ENCODE measurements at places on chromosomes 6 and 20. TPM values are rescaled to one million over a fixed set of nuclear protein-coding genes. Genes with fewer than 3 reads are reported as not detected.

- no peaks in the 10 kb centered on the region for H3K4me1 ChIP-seq
- H3K4me3 ChIP-seq: no peak overlapping the region
- no peak overlapping the region for H3K27ac ChIP-seq
- H3K36me3 ChIP-seq: no peaks in the 10 kb centered on the region
- no peak for DNase-seq
Observed at GRCh38 chr20:61904456-61904855, 161.2 kb downstream of the TAF4 start.

- H3K27me3 ChIP-seq: peaks cover 25% of the 10 kb centered on the region
- H3K27ac ChIP-seq: no peak overlapping the region
- no peaks in the 10 kb centered on the region for H3K4me1 ChIP-seq
- H3K36me3 ChIP-seq: no peaks in the 10 kb centered on the region
Observed at GRCh38 chr6:8137529-8137939, 35.2 kb upstream of the EEF1E1 start.

The FNDC11 gene
- total RNA-seq: 1.3 TPM

DNA sequence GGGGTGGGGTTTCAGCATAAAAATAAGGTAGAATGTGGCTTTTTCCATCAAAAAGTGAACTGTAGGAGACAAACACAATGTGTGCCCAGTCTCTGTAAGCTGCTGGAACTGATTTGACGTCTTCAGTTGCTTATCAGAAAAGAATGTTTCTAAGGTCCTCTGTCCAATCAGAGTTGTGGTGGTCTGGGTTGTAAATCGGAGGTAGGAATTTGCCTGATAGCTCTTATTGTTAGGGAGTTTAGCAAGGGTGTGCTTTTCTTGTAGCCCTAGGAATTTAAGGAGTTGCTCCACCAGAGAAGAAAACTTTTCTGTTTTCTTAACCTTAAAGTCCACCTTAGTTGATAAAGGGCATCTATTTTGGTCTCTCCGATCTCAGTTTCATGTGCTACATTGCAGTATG, 10.4 kb upstream of the SSTR4 start:
- no peak overlapping the region for H3K4me3 ChIP-seq
- no peak overlapping the region for H3K27ac ChIP-seq
- H3K36me3 ChIP-seq: no peaks in the 10 kb centered on the region
- H3K4me1 ChIP-seq: no peaks in the 10 kb centered on the region

DNA sequence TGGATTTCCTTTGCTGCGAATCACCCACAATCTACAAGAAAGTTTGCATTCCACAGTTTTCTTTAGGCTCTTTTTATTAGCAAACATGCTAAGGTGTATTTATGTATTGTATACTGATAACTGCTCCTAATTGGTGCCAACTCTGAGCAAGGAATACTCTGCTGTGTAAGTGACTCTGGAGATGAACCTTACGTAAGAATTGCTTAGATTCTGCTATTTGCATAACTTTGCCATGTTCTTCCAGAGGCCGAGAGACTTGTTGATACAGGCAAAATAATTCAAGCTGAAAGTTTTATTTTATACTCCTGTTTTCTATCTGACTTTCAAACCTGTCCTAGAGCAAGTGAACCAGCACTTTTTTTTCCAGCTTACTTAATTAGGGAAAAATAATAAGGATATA, 461.3 kb downstream of the GJA1 start:
- no peak for DNase-seq
- H3K36me3 ChIP-seq: no peaks in the 10 kb centered on the region
- no peaks in the 10 kb centered on the region for H3K27me3 ChIP-seq
- no peaks in the 10 kb centered on the region for H3K4me1 ChIP-seq
- H3K27ac ChIP-seq: no peak overlapping the region
- no peak overlapping the region for H3K4me3 ChIP-seq

The SLC17A9 gene
- total RNA-seq: 47.6 TPM

- H3K27ac ChIP-seq: no peak overlapping the region
- H3K36me3 ChIP-seq: no peaks in the 10 kb centered on the region
- DNase-seq: no peak
- no peak overlapping the region for H3K4me3 ChIP-seq
Observed at GRCh38 chr20:51987812-51988211, 185.5 kb upstream of the SALL4 start.

GRCh38 chr20:58131551-58132142, 96.8 kb downstream of the ANKRD60 start:
- no peak overlapping the region for H3K27ac ChIP-seq
- no peak for DNase-seq
- no peaks in the 10 kb centered on the region for H3K36me3 ChIP-seq
- H3K4me3 ChIP-seq: no peak overlapping the region
- peaks cover 49% of the 10 kb centered on the region for H3K27me3 ChIP-seq

The HLA-E gene
- total RNA-seq: 740 TPM

DNA sequence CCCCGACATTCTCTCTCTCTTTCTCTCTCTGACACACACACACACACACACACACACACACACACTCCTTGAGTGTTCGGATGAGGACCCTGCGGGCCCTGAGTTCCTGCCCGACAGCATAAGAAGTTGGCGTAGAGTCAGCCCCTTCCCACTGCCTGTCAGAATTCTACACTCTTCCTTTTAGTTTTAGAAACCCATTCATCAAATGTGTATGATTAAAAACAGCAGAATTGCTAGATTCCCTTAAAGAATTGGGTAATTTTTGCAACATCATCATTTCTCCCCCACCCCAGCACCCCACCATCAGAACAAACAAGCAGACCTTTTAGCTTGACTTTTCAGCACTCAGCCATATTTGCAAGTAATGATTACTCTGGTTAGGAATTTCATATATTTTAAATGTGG, 322.8 kb downstream of the FARS2 start:
- H3K4me1 ChIP-seq: peaks cover 17% of the 10 kb centered on the region
- DNase-seq: no peak
- H3K36me3 ChIP-seq: peaks cover 6% of the 10 kb centered on the region

DNA sequence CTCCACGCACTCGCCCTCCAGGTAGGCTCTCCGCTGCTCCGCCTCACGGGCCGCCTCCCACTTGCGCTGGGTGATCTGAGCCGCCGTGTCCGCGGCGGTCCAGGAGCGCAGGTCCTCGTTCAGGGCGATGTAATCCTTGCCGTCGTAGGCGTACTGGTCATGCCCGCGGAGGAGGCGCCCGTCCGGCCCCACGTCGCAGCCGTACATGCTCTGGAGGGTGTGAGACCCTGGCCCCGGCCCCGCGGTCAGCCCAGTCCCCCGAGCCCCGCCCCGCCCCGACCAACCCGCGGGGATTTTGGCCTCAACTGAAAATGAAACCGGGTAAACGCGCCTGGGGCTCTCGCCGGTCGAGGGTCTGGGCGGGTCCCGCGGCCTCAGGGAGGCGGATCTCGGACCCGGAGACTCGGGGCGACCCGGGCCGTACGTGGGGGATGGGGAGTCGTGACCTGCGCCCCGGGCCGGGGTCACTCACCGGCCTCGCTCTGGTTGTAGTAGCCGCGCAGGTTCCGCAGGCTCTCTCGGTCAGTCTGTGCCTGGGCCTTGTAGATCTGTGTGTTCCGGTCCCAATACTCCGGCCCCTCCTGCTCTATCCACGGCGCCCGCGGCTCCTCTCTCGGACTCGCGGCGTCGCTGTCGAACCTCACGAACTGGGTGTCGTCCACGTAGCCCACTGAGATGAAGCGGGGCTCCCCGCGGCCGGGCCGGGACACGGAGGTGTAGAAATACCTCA, 598 bp downstream of the HLA-B start:
- H3K27me3 ChIP-seq: no peaks in the 10 kb centered on the region
- H3K4me1 ChIP-seq: peaks cover 60% of the 10 kb centered on the region
- H3K4me3 ChIP-seq: peak overlapping the region; percentile 95
- H3K36me3 ChIP-seq: peaks cover 52% of the 10 kb centered on the region
- no peak for DNase-seq
- peak overlapping the region; percentile 100 for H3K27ac ChIP-seq

DNA sequence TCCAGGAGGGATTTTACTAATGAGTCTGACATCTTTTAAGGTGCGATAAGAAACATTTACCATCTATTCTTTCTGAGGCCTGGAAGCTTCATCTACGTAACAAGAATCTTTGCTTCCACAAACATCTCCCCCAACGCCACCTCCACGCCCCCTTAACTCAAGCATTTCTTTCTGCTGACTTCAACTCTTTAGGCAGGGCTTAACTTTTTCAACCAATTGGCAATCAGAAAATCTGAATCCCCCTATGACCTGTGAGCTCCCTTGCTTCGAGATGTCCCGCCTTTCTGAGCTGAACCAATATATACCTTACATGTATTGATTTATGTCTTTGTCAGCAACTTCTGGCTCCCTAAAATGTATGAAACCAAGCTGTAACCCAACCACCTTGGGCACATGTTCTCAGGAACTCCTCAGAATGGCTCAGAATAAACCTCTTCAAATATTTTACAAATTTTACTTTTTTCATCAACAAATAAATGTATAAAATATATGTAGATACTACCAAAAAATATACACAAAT, 11.5 kb downstream of the OR2H2 start:
- H3K27me3 ChIP-seq: peaks cover 2% of the 10 kb centered on the region
- no peak for DNase-seq
- H3K36me3 ChIP-seq: peaks cover 4% of the 10 kb centered on the region

GRCh38 chr20:12592756-12593155, 416.0 kb upstream of the SPTLC3 start:
- no peaks in the 10 kb centered on the region for H3K36me3 ChIP-seq
- no peak overlapping the region for H3K27ac ChIP-seq
- H3K4me3 ChIP-seq: no peak overlapping the region
- no peaks in the 10 kb centered on the region for H3K27me3 ChIP-seq

DNA sequence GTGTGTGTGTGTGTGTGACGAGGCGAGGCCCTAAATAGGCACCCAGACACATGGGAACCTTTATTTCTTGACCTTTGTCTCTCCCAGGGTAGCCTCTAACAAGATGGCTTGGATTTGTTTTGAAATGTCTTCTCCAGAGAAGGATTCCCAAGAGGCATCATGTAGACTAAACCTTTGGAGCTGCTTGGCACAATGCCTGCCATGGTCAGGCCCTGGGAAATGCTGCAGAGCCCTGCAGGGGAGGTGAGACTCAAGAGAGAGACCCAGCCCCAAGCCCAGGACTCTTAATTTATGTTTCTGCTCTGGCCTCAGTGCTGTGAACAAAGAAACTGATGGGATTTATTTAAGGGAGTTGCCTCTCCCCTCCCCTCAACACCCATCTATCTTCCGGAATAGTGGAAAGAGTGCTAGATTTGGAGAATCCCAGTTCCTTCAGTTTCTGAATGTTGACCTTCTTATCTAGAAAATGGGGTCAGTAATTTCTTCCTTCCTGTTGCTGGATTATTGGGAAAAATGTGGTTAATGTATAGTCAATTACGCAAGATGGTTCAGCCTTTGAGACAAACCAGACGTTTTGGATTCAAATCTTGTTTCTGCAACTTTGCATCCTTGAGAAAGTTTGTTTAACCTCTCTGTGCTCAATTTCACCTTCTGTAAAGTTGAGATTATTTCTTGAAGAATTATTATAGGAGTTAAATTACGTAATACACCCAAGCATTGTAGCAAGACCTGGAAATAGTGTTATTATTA, 434.8 kb downstream of the MAFB start:
- peaks cover 4% of the 10 kb centered on the region for H3K27me3 ChIP-seq
- H3K4me1 ChIP-seq: no peaks in the 10 kb centered on the region
- no peaks in the 10 kb centered on the region for H3K36me3 ChIP-seq

DNA sequence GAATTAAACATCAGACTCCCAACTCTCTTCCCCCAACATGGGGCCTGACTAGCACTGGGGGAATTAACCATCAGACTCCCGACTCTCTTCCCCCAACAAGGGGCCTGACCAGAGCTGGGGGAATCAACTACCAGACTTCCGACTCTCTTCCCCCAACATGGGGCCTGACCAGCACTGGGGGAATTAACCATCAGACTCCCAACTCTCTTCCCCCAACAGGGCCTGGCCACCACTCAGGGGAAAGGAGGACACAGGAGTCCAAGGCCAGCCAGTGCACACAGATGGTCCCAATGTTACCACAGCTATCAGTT, 13.1 kb downstream of the CST7 start:
- no peak overlapping the region for H3K4me3 ChIP-seq
- peaks cover 74% of the 10 kb centered on the region for H3K36me3 ChIP-seq
- H3K27me3 ChIP-seq: no peaks in the 10 kb centered on the region
- no peak overlapping the region for H3K27ac ChIP-seq
- DNase-seq: no peak

DNA sequence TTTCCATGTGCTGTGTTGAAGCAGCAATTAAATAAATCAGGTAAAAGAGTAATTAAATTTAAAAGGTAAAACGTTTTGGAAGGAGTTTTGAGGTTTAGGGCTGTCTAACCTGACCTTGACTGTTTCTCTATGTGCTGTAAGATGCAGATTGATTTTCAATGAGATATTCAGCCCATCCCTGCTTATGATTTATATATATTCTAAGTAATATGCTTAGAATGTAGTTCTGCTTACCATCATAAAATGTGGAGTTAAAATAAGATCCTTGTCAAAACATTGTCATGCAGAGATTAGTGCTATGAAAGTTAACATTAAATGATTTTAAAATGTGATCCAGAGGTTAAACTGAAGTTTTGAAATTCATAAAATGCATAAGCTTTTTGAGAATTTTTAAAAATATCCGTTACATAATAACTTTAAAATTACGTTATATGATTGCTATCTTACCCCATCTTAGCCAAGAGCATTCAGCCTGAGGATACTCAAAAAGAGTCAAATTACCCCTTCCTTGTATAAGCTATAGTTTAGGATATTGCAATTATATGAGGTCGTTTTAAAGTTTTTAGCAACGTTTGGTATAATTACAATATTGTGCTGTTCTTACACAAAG, 122.5 kb downstream of the MTHFD1L start:
- H3K36me3 ChIP-seq: peaks cover 27% of the 10 kb centered on the region
- no peak for DNase-seq
- H3K27ac ChIP-seq: no peak overlapping the region

The DZANK1 gene
- 6.0 TPM for total RNA-seq

The COL20A1 gene
- total RNA-seq: not detected

DNA sequence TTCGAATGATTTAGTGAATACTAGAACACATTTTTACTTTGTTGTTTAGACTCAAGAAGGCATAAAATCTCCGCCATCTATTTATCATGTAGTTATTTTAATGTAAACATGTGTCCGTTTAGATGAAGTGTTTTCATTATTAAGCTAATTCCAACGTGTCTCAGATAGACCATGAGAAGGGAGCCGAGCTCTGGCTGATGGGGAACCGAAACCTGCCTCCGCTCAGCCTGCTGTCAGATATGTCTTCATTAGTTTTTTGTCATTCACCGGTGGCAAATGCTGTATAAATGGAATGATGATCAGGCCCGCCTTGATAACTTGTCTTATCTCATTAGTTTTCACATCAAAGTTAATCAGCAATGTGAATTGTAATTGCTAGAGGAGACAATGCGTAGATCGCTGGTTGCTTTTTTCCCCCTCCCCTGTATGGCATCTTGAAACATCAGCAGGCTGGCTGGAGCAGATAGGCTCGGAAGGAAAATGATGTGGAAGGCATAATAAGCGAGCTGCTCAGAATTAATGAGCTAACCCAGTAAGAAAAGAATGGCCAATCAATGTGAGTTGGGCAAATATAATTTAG, 136.4 kb downstream of the LINC00237 start:
- no peak overlapping the region for H3K27ac ChIP-seq
- no peaks in the 10 kb centered on the region for H3K4me1 ChIP-seq
- no peak for DNase-seq
- H3K36me3 ChIP-seq: no peaks in the 10 kb centered on the region
